Naive thymus-derived CD8-positive, alpha-beta T cell (primary cell): ENCODE measurements at places on chromosomes 3 and 15. TPM values are rescaled to one million over a fixed set of nuclear protein-coding genes. Genes with fewer than 3 reads are reported as not detected.
A peak's percentile ranks its signal among the peaks of the same experiment; 100 is the strongest.

Gene TM4SF18
- not detected for total RNA-seq

DNA sequence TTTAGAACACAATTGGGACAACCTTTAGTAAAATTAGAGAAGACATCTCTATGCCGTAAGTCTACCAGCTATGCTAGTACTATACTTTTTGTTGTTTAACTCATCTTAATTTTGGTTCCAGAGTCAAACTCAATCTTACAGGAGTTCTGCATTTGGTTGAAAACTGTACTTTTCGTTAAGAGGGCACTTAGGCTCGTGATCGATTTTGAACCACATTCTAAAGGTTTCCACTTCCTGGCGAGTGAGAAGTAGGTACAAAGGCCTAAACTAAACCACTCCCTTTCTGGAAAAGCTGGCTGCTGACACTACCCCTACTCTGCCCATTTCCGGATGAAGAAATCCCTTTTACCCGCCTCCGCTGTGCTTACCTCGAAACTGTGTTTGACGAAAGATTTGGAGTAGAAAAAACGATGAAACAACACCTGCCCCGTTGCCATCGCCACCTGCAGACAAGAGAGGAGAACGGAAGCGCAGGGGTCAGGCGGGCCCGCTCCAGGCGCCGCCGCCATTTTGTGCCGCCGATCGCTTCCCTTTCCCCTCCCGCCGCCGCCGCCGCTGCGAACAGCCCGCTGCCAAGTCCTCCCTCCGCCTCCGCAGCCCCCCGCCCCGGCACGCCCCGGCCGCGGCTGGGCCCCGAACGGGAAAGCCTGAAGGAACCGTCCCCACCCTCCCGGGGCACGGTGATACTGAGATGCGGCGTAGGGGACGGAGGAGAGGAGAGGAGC is 748 bp downstream of the CCNL1 start:
- peak; percentile 92 for DNase-seq
- H3K4me3 ChIP-seq, result peak overlapping the region; percentile 96
- H3K36me3 ChIP-seq, result peaks cover 22% of the 10 kb centered on the region
- H3K27ac ChIP-seq, result peak overlapping the region; percentile 100
- H3K4me1 ChIP-seq, result peaks cover 74% of the 10 kb centered on the region

Gene CRYGS
- 12.1 TPM for total RNA-seq

DNA sequence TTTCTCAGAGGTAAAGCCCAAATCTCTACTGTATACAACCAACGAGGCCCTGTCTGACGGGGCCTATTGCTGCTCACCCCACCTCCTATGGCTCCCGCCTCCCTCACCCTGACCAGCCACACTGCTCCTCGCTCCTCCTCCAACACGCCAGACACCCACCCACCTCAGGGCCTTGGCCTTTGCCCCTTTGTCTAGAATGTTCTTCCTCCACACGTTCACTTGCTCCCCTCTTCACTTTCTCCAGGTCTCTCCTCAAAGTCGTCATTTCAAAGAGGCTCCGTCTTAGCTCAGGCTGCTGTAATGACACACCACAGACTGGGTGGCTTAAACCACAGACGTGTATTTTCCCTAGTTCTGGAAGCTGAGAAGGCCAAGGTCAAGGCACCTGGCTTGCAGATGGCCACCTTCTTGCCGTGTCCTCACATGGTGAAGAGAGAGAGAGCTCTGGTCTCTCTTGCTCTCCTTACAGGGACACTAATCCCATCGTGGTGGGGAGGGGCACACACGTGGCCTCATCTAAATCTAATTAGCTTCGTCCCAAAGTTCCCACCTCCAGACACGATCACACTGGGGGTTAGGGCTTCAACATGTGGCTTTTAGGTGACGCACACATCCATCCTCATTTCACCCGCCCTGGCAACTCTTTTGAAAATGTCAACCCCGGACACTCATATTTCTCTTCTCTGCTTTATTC is 98.2 kb downstream of the TLE3 start:
- no peak overlapping the region for H3K4me3 ChIP-seq
- DNase-seq, result no peak
- no peaks in the 10 kb centered on the region for H3K27me3 ChIP-seq
- H3K27ac ChIP-seq, result no peak overlapping the region
- peaks cover 14% of the 10 kb centered on the region for H3K36me3 ChIP-seq

DNA sequence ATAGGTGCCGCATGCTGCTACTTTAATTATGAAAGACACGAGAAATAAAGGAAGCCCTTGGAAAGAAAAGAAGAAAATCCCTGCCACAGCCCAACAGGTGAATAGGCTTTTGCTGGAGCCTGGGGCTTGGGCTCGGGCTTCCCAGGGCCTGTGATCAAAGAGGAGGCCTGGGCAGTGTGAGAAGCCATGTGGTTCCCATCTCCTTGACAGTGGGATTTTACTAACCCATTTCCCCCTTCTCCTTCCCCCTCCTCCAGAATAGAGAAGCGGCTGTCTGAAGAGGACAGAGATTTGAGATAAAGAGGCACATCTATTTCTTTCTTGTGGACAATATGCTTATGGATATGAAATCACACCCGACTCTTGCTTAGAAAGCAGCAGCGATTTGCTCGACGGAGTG is 369.1 kb downstream of the MCTP2 start:
- peaks cover 1% of the 10 kb centered on the region for H3K36me3 ChIP-seq
- no peak overlapping the region for H3K4me3 ChIP-seq
- DNase-seq, result no peak
- H3K4me1 ChIP-seq, result no peaks in the 10 kb centered on the region

Gene PLSCR5
- not detected for total RNA-seq
